RWPE1 (cell line): ENCODE measurements at places on chromosomes 7 and 10.

GRCh38 chr7:138549082-138549481, 89.0 kb downstream of the TRIM24 start:
- DNase-seq, result no peak

DNA sequence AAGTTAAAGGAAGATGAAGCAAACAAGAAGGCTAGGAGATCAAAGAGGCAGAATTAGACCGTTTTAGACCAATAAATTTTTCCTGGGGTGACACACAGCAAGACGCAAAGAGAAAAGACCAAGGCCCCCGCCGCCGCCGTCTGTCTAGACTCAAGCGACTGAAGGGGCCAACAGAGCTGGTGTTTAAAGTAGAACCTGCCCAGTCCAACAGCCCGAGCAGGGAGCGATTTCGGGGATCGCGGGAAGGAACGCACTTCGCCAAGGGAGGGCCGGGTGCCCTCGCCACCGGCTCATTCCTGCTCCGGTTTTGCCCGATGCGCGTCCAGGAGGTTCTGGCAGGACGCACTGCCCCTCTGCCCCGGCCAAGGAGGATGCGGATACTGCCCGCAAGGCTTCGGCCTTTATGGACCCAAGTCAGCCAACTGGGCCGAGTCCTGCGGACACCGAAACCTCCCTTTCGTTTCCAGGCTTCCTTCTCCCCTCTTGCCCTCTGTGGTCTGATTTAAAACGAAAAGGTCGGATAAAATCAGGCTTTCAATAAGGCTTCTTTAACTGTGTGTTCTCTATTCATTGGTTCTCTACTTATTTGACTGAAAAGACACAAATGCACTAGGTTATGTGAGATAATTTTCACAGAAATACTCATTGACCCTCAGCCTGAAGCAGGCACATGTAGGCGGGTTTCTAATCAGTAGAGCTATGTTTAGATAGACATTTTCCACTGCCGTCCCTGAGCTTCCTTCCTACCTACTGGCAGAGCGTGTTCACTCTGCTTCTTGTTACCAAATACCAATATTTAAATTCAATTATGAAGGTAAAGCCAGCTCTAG, 2.2 kb upstream of the HOXA7 start:
- DNase-seq, result no peak

DNA sequence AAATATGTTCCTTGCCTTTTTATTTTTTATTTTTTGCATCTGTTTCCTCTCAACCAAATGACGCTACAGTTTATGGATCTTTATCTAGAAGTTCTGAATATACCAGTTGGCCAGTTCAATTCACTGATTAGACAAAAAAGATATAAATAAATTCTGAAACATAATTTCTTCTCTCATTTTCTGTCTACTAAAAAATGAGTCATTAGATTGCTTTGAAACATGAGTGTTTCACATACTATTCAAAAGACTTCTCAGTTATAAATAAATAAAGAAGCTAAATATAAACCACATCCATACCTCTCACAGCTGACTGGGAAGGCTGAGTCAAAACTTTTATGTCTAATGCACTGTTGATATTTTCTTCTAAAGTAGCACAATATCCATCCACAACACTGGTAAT, 97.6 kb upstream of the GPR22 start:
- no peak for DNase-seq

DNA sequence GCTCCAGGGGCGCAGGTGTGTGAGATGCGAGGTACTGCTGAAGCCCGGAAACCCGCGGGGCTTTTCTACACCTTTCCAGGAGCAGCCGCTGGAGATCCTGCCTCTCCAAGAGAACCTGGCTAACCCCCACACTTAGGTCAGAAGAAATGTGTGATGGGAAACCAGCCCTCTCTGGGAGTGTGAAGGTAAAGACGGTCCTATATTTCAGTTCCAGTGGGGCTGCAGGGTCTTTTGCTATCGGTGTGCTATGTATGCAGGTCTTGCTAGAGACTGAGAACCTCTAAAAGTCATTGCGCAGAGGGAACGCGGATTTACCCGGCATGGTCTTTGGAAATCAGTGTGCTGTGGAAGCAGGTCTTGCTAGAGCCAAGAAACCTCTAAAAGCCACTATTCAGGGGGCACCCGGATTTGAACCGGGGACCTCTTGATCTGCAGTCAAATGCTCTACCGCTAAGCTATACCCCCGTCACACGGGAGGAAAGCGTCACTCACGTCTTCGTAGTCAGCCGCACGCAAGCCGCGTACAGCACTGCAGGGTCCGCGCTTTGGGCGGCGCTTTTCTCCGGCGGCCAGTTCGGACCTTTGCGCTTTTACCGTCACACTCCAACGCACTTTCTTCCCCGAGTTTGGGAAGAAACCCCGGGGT, 46.0 kb downstream of the ZNF777 start:
- no peak for DNase-seq

DNA sequence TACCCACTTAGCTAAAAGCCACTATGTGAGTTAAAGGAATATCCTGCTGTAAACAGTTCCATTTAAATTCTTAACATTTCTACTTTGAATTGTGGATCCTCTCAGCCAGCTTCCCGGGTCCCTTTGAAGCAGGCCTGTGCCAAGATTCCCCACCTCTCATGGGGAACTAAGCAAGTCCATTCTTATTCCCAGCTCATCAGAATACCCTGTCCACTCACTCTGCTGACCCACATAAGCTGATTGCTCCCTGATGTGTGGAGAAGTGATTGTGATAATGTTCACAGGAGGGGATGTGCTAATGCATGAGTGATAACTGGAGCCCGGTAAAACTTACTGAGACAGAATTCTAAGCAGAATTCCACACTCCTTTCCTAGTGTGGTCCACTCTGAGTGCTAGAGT, 709.7 kb downstream of the CNTNAP2 start:
- DNase-seq, result no peak

GRCh38 chr7:151875942-151876898, 695 bp downstream of the PRKAG2 start:
- DNase-seq, result peak; percentile 38

DNA sequence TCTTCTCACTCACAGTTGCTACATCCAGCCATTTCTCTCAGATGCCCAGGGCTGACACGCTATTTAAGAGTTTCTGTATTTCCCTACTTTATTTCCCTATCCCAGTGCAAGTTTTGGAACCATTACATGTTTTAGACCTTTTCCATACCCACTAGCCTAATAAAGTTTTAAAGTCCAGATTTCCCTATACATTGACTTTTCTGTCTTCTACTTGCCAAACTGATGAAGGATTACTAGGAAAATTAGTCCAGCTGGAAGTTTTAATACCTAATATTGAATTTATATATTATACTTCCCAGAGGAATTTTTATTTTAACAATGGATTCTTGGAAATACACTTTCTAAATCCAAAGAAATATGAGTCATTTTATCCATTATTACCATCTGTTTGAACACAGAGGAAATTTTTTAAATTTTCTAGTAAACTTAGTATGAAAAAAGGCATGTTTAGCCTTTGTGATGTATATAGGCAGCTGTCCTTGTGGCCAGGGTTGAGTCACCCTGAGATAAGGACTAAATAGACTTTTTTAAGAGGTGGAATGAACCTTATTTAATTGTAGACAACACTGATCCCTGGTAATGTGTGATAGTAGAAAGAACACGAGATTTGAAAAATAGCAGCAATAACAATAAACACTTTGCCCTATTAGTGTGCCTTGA, 205.0 kb downstream of the TFEC start:
- DNase-seq, result no peak

DNA sequence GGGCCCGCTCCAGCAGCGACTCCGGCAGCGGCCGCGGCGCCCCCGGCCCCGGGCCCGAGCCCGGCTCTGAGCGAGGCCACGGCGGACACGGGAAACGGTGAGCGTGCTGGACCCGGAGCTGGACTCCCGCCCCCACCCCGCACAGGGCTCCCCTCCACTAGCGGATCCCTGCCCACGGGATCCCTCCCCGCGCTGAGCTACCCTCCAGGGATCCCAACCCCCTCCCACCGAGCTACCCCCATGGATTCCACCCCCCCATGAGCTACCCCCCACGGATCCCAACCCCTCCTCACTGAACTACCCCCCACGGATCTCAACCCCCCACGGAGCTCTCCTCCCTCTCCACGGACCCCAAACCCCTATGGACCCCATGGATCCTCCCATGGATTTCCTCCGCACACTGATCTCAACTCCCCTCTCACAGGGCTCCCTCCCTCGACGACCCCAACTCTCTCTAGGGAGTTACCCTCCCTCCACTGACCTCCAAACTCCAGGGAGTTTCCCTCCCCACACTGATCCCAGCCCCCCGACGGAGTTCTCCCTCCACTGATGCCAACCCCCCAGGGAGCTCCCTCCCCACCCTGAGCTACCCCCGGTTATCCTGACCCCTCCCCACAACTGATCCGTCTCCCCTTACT, 20.6 kb upstream of the HSPB1 start:
- DNase-seq, result no peak

DNA sequence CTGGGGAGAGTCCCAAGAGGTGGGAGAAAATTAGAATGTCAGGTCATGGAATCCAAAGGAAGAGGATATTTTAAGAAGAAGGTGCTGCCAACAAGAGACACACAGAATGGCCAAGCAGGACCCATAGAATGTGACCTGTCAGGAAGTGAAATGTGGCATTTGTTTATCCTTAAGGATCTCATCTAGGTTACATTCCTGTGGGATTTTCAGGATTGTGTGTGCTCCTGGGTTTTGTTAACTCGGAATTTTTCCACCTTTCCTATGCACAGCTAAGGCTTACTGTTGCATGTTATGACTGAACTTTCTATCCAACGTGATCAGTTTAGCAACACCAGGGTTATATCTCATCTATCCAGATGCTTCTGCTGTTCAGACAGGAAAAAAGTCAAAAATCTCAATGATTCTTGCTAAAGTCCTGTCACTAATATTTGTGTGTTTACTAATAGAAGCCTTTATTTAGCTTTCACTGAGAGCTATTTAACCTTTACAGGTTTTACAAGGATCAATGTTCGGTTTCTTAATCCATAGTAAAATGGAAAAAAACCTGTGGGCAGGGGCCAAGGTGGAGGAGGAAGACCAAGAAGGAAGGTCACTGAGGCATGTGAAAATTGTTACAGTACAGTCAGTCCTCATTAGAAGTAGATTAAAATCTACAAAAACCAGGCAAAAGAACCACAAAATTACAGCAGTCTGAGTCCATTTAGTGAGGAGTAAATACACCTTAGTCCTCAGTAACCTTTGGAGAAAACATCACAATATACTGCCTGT, 437.8 kb upstream of the NPVF start:
- DNase-seq, result no peak

DNA sequence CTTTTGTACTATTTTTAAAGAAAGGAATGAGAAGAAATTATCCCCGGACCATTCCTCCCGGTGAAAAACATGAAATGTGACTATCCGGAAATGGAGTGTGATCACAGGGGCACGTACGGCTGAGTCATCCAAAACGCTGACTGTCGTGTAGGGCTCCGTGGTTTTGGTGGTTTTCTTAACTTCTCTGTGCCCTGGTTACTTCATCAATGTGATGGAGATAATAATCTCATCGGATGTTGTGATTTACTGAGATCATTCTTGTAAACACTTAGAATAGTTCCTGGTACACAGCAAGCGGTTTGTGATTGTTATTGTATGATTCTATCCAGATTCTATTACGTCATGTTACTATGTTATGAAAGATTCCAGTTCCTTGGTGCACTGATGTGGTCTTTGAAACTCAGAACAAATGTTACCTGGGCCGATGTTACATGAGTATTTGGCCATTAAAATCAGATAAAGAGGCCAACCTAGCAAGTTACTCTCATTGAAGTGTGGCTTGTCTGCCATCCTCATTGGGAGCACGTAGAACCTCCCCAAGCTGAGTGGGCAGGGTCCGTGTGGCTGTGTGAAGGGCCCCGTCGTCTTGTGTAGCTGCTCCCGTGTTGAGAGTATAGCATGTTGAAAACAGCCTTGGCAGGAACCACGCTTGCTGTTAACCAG, 99.5 kb downstream of the CAMK1D start:
- peak; percentile 42 for DNase-seq

GRCh38 chr7:151862606-151863381, 14.1 kb downstream of the PRKAG2 start:
- no peak for DNase-seq

- DNase-seq, result no peak
These were observed 24.7 kb upstream of the SFTPA1 start for GRCh38 chr10:79585870-79586527.

DNA sequence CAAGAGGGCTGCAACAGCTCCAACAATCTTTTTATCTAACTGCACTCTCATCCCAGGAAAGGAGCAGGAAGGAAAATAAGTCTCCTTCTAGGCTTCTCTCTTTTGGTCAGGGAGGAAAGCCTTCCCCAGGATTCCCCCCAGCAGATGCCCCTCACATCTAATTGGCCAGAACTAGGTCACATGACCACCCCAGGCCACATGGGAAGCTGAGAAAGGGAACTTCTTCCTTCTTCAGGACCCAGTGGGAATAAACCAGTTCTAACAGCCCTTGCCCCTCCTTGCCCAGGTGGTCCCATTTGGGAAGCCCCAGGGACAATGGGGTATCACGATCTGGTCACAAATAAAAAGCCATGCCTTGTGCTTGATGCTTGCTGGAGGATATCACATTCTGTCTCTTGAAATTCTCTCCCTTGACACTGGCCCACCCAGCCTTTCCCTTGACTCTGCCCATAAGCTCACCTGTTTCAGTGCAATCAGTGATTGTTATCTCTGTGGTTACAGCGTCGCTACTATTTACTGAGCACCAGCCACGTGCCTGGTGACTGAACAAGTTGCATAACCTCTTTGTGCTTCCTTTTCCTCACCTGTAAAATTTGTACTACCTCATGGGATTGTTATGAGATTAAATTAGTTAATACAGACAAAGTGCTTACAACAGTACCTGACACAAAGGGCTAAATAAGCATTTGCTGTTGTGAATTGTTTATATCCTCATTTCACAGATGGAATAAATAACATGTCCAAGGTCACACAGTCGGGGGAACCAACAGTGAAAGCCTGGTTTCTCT, 9.0 kb upstream of the TACR2 start:
- DNase-seq, result no peak

- DNase-seq, result no peak
These were observed 181.5 kb upstream of the PDE1C start for GRCh38 chr7:32251659-32252058.

- DNase-seq, result no peak
These were observed 138.4 kb upstream of the MDFIC start for GRCh38 chr7:114783508-114783907.

GRCh38 chr10:48818081-48818480, 121.6 kb downstream of the LRRC18 start:
- DNase-seq, result no peak

GRCh38 chr7:10106609-10107008, 867.1 kb upstream of the PHF14 start:
- DNase-seq, result no peak

GRCh38 chr7:157826566-157826965, 489.8 kb downstream of the DNAJB6 start:
- DNase-seq, result no peak

- no peak for DNase-seq
These were observed 145.6 kb downstream of the PFKFB3 start for GRCh38 chr10:6348096-6348874.
